Activated T-cell treated with anti-CD3 and anti-CD28 coated beads, Interleukin-2, amount 50 U/mL, for 1 hour (primary cell): ENCODE measurements at places on chromosomes 5 and 9.

DNA sequence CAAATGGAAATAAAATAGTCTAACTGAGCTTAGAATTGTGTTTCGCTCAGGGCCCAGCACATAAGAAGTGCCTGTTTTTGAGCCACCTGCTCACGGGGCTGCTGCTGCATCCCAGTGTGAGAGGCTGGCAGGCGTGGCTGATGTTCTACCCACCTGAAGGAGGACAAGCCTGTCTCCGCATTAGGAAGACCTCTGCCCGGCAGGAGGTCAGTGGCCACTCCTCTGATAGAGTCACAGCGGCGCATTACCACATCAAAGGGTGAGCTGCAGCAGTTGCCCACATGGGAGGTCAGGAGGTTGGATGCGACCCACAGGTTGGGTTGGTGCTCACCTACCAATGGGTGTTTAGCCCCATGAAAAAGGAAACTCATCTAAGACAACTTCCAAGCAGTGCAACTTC, 3.7 kb upstream of the SLC6A7 start:
- DNase-seq, result no peak

DNA sequence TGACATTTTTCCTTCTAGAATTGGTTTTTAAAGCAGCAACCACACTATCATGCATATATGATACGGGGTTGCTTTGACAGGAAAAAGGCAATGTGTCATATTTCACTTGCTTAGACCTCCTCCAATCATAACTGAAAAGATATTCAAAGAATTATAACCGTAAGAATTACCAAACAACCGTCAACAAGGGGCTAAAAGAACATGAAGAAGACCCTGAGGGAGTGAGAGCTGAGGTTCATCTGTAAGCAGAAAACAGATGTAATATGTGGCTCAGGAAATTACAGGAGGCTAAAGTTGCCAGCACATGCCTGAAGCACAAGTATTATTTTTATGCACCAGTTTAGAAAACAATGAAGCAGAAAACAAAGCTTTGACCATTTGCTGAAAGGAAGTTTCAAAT, 78.9 kb downstream of the APBA1 start:
- DNase-seq, result no peak

DNA sequence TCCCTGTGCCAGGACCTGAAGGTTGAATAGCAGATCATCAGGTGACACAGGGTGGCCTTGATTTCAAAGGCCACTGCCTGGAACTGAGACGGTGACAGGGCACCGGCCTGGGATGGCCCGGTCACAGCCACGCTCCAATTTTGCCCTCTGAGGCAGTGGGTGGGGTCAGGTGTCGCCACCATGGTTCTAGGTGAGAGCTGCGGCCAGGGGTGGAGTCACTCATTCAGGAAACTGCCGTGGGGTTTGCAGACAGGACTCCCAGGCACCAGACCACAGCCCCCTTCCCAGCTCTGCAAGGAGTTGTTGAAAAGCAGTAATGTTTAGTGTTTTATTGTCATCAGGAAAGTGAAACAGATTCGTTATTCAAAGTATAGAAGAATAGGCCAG, 17.3 kb upstream of the RNU6ATAC start:
- no peak for DNase-seq

GRCh38 chr9:124279531-124280175, 21.9 kb downstream of the NEK6 start:
- DNase-seq, result no peak

- no peak for DNase-seq
These were observed 176.1 kb upstream of the MVB12B start for GRCh38 chr9:126150411-126151030.

DNA sequence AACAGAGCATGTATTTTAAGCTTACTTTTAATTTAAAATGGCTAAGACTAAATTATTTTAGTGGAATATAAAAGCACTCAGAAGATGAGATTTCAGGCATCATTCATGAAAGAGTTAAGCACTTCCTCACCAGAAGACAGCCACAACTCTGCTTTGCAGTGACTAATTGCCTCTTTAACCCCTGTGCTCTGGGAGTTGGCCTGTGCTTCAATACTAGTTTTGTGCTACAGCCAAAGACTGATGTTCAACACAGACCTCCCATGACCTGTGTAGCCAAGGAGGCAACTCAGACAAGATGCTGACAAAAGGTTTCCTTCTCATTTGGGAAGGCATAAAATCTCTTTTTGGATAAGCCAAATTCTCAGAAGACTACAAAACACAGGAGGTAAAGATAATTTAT, 353.5 kb downstream of the FBXL17 start:
- no peak for DNase-seq

- DNase-seq, result peak; percentile 45
These were observed 4.1 kb upstream of the DNAJB5 start for GRCh38 chr9:34985311-34985899.

GRCh38 chr9:98124637-98125426, 5.8 kb upstream of the TRIM14 start:
- no peak for DNase-seq

- DNase-seq, result no peak
These were observed 179.4 kb downstream of the SNX18 start for GRCh38 chr5:54696931-54697330.

- no peak for DNase-seq
These were observed 202.2 kb downstream of the RGS3 start for GRCh38 chr9:113665756-113666155.

GRCh38 chr9:117473293-117473692, 58.4 kb upstream of the ASTN2 start:
- DNase-seq, result no peak

DNA sequence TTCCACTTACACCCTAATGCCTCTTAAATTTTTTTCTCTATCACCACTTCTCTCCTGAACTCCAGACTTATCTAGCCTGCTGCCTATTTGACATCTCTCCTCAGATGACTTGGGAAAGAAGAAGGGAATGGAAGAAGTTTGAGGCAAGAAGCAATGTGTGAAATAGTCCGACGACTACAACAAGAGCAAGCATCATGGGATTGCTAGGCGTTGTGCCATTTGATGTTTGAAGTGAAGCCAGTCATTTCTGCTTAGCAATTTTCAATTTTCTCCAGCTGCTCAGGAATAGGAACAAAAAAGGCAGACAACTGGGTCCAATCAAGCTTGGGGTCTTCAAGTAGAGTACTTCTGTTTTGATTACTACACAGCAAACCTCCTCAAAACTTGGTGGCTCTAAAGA, 106.4 kb downstream of the HSD17B3 start:
- DNase-seq, result no peak

DNA sequence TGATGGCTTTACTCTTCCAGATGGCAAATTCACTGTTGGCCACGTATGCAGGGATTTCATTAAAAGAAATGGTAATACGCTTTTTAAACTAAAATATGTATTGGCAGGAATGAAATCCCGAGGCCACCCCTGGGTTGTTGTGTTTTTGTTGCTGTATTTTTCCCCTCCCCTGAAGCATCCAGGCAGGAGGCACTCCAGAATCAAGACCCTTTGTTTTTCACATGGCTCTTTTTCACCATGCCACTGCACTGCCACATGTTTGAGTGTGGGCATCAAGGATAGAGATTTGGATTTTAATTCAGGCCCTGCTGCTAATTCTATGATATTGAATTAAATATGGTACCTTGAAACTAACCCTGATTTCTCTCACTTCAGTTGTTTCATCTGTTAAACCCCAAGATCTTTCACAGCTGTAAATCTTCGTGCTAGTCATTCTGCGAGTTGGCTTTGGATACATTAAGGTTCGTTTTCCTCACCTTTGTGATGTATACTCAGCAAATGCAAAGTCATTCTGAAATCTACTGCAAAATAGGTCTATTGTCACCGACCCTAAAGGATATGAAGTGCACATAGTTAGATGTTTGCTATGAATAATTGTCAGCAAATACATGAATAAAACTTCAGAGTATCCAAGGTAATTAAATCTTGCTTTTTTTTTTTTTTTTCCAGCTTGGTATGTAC, 533.4 kb downstream of the PTPRD start:
- no peak for DNase-seq

GRCh38 chr9:88824711-88825110, 166.6 kb upstream of the S1PR3 start:
- no peak for DNase-seq

GRCh38 chr9:127644146-127644827, 32.2 kb downstream of the STXBP1 start:
- DNase-seq, result no peak

DNA sequence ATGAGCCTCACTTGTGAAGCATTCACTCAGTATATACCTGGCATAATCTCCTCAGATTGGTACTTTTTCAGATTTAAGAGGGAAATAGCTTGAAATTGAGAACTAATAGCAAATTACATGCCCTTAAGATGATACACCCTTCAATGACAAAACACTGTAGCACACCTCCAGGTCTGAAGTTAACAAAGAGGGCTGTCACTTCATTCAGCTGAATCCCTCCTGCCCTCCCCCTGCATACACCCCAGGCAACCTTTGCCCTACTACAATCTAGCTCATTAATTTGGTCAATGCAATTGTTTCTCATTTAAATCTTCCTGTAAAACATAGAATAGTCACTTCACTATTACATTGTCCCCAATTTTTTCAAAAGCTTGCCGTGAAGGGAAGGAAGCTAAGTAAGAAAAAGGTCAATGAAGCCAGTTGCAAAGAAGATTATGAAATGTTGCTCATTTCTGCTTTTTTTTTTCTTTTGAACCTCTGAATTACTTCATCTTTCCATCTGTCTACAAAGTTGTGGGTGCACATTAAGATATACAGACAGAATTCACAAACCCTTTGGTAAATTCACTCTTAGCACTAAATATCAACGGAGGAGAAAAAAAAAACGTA, 294.8 kb upstream of the PTGER4 start:
- DNase-seq, result no peak

DNA sequence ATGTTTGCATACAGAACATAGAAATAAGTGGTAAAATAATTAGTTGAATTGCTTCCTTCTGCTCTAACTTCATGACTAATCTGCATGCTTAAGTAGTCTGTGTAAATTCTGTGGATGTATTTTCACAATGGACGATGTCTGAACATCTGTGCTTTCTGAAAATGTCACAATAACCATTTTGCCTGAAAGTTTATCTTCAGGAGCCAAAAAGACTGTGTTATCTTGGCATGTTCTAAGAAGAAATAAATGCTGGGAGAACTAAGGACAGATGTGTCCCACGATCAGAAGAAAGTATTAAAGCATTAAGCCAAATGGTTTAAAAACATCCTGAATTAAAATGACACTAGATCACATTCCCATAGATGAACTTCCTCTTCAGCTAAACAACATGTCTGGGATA, 397.6 kb downstream of the SPOCK1 start:
- DNase-seq, result no peak

DNA sequence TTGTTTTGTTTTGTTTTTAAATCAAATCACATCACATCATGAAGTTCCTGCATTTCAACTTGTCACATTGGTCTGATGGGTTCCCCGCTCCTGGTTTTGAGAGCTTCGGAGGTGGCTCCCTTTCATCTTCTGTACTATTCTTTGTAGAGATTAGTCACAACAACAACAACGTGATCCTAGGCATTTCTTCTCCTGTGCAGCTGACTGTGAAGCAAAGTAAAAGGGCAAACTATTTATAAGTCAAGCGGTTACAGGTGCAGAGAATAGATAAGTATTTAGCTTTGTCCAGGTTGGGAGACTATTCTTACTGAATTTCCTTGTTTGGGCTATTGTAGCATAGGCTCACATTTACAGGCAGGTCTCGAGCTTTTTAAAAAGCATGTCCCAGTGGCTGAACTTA, 197.7 kb upstream of the CDKN2B start:
- DNase-seq, result no peak

- no peak for DNase-seq
These were observed 350.8 kb downstream of the GADD45G start for GRCh38 chr9:89955626-89956025.

DNA sequence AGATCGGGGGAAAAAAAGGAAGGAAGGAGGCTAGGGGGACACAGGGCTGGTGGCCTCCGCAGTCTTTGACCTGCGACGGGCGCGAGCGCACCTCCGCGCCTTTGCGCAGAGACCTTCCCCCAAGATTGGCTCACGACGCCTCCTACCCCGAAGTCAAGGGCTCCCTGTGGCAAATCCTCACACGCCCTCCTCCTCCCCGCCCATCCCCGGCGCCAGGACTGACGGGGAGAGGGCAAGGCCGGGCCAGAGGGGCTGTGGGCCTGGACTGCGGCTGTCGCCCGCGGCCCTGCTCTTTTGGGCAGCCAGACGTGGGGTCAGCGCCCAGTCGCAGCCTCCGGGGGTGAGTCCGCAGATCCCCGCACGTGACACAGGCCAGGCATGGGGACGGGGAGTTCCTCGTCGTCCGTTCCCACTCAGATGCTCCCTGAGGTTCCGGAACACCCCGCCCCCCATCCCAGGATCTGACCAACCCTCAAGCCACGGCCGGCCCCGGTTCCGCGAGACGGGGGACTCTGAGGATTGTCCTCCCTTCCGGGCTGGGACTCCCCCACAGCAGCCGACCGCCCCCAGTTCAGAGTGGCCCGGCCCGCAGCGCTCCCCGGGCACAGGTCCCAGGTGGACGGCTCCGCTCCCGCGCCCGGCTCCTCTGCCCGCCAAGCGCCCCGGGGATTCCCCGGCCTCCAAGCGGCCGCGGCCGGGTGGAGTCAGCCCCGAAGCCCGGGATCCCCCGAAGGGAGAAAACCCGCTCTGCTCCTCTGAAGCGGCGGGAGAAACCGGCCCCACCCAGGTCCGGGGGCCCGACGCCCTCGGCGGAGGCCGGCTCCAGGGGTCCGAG, 543 bp upstream of the ANKRD33B start:
- no peak for DNase-seq

DNA sequence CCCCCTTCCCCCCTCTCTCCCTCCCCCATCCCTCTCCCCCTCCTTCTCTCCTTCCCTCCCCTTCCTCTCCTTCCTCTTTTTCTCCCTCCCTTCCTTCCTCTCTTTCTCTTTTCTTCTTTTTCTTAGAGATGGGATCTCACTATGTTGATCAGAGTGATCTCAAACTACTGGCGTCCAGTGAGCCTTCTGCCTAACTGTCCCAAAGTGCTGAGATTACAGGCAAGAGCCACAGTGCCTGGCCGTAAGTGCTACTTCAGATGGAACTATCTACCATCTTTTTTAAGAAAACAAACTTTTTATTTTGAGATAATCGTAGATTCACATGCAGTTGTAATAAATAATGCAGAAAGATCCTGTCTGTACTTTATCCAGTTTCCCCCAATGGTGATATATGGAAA, 6.3 kb downstream of the RCL1 start:
- DNase-seq, result no peak

GRCh38 chr5:108046955-108047670, 334.8 kb downstream of the FBXL17 start:
- no peak for DNase-seq

DNA sequence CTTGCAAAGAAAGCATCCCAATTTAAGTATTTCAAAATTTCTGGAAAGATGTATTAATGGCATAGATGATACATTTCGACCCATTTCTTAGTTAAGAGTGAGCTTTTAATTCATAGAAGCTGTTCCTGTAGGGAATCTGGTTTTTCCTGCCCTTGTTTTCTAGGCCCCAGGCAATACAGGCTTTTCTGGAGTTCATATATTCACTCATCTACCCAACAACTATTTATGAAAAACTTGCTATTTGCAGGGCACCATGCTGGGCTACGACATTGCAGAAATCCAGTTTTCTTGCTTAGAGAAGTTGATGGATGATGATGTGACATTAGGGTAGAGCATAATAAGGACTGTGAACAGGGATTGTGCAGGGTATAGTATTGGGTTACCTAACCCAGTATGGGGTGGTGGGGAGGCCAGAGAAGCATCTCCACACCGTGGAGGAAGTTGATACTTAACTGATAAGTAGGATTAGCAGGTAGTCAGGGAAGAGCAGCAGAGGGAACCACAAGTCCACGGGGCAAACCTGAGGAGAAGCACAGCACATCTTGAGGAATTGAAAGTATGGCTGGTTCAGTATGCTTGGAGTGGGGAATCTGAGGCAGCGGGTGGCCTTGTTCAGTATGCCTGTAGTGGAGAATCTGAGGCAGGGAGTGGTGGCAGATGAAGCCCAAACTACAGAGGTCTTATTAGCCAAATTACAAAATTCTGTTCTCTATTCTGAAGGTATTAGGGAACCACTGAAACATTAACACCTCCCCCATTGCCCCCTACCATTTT, 247.5 kb downstream of the ARRDC3 start:
- no peak for DNase-seq
